Skeletal muscle cell (primary cell): ENCODE measurements at places on chromosomes 3 and 15.

GRCh38 chr15:68001811-68002210 is 52.3 kb upstream of the PIAS1 start:
- no peak for DNase-seq

DNA sequence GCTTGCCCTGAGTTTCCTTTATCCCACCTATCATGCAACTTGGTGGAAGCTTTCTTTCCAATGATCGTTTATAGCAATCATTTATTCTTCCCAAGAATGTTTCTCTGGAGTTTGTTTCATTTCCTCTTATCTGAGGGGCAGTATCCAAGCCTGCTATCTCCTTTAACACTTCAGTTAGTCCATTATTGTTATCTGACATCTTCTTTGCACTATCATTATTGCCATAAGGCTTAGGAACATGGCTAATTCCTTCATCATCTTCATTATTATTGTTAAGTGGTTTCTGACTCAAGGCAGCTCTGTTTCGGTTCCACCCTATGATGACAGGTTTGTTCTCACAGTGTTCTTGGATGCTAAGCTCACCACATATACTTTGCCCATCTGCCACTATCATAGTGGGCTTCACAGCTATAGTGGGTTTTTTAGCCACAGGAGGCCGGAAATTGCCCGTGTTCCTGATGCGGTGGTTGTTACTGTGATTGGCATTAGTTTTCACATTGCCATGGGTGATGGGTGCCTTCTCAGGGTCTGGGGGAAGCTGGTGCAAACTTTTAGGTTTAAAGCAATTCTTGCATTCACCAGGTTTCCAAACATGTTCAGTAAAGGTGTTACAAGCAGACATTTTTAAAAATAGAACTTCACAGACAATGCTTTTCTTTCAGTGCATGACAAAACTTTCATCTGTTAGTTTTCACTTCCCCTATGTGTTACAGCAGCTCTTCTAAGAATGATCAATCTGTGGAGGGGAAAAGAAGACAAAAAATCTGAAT is 110.6 kb upstream of the TSPAN3 start:
- DNase-seq, result no peak

- no peak for DNase-seq
Observed at GRCh38 chr3:151875759-151876158, 2.3 kb downstream of the SUCNR1 start.

DNA sequence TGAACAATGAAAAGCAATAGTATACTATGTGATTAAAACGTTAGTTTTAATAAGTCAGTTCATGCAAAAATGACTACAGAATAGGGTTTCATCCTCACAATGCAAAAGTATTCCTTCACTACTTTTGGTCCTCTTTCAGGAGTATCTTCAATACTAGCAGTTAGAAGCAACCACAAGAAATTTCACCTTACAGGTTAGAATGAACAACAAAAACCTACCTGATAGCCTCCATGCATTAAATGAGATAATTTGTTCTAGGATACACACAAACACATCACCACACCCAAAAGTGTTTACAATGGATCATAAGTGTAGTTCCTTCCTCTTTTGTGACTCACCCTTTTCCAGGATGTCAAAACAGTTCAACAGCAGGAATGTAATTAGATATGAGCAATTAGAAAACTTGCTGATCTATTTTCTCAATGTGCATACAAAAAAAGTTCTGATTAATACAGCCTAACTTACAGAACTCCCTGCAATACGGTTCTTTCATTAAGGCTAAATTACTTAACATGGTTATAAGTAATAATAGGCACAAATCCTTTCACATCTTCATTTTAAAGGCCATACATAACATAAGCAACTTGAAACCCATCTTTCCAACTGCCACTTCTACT is 21.6 kb downstream of the UACA start:
- no peak for DNase-seq

- no peak for DNase-seq
Observed at GRCh38 chr3:64825404-64826120, 137.8 kb upstream of the ADAMTS9 start.

- no peak for DNase-seq
Observed at GRCh38 chr3:196471551-196471950, 32.0 kb downstream of the RNF168 start.

DNA sequence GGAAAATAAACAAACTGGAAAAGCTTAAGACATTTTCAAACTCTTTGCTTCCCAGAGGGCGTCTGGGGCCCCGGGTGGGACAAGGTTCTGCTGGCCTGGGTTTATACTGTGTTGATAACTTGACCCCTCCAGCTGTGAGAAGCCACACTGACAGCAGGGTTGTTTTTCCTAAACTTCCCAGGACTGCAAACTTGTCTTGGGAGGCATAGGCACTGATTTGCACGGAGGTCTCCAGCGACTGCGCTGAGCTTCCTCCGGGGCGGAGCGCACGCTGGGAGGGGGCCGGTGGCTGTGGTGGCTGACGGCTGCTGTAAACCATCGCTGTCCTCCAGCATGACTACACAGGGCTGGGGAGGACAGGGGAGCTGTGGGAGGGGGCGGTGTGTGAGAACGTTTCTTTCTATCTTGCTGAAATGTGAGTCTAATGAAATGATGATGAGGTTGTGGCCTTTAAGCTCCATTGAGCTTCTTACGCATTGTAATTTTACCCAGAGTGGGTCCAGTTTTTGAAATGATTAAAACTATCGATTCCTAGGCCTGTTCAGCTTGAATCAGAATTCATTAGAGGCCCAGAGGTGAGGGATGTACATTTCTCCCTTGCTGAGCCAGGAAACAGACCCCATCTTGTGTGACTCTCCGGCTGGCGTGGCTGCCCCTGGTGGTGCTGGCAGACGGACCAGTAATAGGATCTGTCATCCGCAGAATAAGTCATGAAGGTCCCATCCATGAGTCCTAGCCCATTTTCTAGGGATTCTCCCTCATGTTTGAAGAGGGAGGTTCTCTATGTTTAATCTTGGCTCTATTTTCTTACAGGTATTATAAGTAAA is 40.5 kb upstream of the VPS8 start:
- DNase-seq, result no peak

DNA sequence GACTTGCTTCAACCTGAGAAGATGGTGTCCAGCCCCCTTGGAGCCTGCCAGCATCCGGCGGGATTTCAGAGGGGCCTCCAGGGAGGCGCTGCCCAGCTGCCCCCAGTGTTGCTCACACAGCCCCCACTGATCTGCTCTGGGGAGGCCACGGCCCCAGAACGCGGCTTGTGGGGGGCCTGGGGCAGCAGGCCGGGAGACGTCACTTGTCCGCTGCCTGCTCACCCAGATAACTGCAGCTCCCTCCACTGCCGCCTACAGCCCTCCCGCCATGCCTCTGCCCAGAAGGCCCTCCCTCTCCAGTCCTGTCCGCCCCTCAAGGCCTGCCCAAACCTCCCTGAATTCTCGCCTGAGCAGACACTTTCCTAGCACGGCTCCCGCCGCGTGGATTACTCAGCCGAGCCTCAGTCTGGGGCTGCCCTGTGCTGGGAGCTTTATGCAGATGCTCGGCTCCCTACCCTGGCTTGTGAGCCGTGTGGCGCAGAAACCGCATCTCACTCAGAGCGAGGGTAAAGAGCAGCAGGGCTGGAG is 17.2 kb upstream of the ADIPOQ start:
- peak; percentile 47 for DNase-seq

- DNase-seq, result no peak
Observed at GRCh38 chr3:59978979-59979378, 929.2 kb upstream of the CFAP20DC start.

DNA sequence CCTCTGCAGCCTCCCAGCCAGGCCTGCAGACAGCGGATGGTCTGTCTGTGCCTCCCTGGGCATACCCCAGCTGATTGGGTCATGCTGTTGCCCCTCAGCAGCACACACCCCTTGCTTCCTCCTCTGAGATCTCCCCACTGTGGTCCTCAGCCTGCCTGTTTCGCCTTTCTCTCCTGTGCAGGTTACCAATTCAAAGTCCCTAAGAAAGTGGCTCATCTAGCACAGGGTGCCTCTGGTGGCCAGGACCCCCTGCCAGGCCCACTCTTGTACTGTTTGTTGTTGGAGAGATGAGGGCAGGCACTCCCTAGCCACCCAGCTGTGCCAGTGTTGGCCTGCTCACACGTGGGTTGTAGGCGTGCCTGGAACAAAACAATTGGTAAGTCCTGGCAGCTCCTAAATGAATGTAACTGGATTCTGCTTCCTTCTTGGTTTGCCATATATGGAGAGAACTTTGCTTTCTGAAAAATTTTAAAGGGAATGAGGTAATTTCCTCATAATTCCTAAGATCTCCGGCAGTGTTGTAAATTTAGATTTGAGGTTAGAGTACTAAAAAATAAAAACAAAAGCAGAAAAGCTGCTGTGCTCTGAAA is 213.2 kb upstream of the IL12A start:
- DNase-seq, result no peak

- DNase-seq, result no peak
Observed at GRCh38 chr3:17995769-17996168, 253.3 kb upstream of the TBC1D5 start.

GRCh38 chr3:53065841-53066480 is 20.1 kb upstream of the SFMBT1 start:
- DNase-seq, result no peak

DNA sequence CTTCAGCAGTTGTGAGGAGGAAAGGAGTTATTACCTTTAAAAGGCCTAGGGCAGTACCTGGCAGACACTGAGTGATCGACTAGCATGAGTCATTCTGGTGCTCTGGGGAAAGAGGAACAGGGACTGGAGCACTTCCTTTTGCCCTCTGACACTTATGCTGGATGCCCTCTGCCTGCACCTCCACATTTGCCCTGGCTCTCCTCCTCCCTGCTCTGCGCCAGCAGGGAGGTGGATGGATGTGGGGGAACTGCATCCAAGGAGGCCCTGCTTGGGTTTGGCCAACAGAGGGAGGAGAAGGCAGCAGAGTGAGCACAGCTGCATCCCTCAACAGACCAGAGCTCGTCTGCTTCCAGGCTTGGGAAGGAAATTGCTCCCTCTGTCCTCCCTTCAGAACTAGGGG is 75.0 kb downstream of the SEMA5B start:
- DNase-seq, result no peak

DNA sequence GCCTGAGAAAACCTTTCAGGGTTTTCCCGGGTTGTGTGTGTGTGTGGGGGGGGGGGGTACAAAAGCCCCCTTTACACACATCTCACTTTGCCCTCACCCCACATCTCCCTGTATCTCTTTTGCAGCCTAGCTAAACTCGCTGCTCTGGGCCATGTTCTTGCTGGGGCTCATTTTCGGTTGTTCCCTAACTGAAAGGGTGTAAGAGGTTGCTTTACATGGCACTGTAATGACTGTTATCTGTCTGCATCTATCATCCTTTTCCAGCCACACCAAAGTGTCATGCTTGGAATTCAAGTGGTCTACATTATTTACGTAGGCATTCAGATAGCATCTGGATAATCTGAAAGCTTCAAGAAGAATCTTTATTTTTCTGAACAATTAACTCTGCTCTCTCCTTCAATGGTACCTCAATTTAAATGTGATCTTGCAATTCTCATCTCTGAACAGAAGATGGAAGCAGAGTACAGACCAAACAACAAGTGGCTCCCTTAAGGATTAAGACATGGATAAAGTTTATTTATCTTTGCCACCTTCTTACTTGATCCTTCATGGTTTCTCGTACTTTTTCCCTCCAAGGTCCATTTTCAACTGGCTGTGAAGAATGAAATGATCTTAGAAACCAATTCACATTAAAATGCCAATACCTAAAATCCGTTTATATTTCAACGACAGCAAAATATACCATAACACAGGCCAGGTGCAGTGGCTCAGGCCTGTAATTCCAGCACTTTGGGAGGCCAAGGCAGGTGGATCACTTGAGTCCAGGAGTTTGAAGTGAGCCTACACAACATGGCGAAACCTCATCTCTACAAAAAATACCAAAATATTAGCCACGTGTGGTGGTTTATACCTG is 34.9 kb downstream of the DCLK3 start:
- DNase-seq, result peak; percentile 24

DNA sequence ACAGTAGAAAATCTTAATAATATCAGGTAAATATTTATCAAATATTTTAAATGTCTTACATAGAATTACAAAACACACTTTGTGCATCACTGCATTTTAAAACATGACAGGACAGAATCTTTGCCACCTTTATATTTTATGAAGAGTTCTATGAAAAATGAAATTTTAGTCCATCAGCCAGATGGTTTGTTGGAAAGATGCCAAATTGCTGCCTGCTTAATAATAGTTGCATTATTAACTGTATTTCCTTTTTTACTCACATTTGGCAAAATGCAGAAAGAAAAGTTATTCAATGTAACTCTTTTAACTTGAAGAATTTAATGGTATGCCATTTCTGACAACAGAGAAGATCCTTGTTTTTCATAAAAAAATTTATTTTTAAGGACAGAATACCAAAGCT is 1271.6 kb downstream of the NSUN3 start:
- no peak for DNase-seq

GRCh38 chr15:99502182-99502581 is 63.6 kb upstream of the MEF2A start:
- no peak for DNase-seq

- no peak for DNase-seq
Observed at GRCh38 chr3:41975416-41976103, 13.7 kb upstream of the ULK4 start.

GRCh38 chr3:183233966-183234365 is 19.1 kb upstream of the B3GNT5 start:
- DNase-seq, result no peak

- DNase-seq, result no peak
Observed at GRCh38 chr15:65292938-65293518, 2.8 kb upstream of the RNU5A-1 start.

GRCh38 chr15:55060836-55061235 is 135.9 kb downstream of the RSL24D1 start:
- DNase-seq, result no peak

DNA sequence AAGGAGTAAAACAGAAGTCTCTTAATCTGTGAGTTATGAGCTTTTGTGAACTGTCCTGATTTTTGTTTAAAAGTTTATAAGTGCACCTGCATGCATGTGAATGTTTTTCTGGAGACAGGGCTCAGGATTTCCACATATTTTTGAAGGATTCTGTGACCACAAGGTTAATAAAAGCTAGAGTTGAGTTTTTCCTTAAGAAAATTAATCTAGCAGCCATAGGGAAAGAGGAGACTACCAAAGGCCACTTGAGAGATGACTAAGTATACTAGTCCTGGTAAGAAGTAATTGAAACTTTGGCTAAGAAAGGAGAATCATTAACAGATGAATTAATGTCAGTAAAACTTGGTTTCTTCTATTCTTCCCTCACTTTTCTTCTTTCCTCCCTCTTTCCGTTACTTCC is 176.8 kb upstream of the EPHA3 start:
- no peak for DNase-seq

- no peak for DNase-seq
Observed at GRCh38 chr3:16877911-16878310, 6.8 kb upstream of the PLCL2 start.

GRCh38 chr3:74693696-74694393 is 79.4 kb upstream of the CNTN3 start:
- DNase-seq, result no peak
